ENCODE measurements at places on chromosomes 7 and 10.

- no peak for DNase-seq
Observed at GRCh38 chr10:133072720-133073390, 14.9 kb upstream of the ADGRA1 start.

GRCh38 chr7:157006829-157007469 lies 3.5 kb downstream of the MNX1 start:
- DNase-seq = no peak

DNA sequence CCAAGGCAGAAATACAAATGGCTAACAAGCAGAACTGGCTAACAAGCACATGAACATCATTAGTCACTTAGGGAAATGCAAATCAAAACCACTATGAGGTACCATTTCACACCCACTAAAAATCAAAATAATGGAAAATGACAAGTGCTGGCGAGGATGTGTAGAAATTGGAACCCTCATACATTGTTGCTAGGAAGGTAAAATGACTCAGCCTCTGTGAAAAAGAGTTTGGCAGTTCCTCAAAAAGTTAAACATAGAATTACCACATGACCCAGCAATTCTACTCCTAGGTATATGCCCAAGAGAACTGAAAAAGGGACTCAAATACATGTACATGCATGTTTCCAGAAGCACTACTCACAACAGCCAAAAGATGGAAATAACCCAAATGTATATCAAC lies 52.8 kb upstream of the ANAPC16 start:
- peak; percentile 55 for DNase-seq

DNA sequence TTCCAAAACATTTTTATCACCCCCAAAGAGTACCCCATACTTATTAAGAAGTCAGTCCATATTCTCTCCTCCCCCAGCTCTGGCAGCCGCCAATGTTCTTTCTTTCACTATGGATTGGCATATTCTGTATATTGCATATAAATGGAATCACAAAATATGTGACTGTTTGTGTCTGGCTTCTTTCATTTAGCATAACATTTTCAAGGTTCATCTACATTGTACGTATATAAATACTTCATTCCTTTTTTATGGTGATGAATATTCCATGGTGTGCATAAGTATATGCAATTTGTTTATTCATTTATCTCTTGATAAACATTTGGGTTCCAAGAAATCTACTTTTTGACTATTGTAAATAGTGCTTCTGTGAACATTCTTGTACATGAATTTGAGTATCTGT lies 653.1 kb downstream of the XPNPEP1 start:
- DNase-seq = no peak

DNA sequence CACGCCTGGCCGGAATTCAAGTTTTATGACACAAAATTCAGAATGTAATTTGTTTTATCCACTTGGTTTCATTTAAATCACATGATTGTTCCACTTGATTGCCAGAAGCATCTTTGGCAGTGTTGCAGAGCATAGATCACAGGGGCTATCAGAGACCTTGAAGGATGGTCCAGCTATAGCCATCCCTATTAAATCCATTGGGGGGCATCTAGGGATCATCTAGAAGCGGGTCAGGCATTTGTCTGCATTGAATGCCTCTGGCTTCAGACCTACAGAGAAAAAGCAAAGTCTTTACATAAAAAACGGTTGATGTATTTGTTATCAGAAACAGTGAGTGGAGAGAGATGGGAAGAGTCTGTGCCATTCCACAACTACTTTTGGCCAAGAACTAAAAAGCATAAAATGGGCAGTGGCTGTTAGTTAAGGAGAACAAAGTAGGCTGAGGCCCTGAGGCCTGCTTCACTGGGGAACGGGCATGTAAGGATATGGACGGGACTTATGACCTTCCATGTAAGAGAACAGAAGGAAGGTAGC lies 146.3 kb downstream of the NXPH1 start:
- no peak for DNase-seq

GRCh38 chr7:5494683-5495561 lies 71.3 kb upstream of the TNRC18 start:
- DNase-seq = peak; percentile 90

DNA sequence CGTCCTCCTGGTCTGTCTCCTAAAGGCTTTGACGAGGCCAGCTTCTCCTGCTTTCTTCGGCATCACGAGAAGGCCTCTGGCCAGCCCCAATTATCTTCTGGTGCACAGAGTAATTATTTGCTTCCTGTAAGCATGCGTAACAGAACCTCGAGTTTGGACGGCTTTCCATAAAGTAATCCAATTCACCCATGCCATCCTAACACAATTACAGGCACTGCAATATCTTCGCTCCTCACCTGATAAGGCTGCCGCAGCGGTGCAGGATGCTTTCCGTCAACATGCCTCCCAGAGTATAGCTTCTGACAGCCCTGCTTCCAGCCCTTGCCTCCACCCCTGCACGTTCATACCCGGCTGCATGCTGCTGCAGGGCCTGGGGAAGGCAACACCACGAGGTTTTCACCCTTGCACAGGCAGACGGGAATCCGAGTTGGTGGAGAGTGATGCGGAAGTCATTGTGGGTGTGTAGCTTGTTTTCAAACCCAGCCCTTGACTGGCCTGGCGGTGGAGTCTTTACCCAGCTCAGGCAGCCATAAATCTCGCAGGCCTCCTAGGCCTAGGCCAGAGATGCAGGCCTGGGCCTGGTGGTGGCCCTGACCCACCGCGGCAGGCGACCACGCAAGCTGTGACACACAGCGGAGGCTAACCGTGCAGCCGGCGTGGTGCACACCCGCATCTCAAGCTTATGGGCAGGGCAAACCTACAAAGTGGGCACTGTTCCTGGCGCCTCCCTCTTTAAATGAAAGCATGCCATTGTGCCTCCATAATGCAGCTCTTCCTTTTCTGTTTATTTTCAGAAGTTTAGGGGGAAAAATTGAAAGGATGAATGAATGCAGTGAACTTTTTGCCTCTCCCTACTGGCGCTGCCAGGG lies 12.7 kb downstream of the EBF3 start:
- DNase-seq = no peak

DNA sequence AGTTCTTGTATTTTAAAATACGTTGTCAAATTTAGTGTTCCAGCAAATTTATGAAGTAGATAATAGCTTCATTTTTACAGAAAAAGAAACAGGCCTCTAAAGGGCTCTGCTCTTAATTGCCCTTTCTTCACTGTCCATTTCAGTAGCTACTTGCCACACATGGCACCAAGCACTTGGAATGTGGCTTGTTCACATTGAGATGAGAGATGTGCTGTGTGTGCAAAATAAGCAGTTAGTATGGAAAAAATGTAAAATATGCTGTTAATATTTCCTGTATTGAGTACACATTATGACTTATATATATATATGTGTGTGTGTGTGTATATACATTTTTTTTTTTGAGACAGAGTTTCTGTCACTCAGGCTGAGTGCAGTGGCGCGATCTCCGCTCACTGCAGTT lies 19.5 kb downstream of the RBM33 start:
- DNase-seq = no peak
